Tibial nerve (tissue), 4 donors: ENCODE measurements at places on chromosomes 1 and 21. TPM values are rescaled to one million over a fixed set of nuclear protein-coding genes. Genes with fewer than 3 reads are reported as not detected.

The FNDC10 gene
- total RNA-seq, result 1.7 TPM

The SLC35F3 gene
- total RNA-seq, result not detected

The LRRC47 gene
- total RNA-seq, result 46.3 TPM

The SELL gene
- total RNA-seq, result 5.0 TPM

The LAMC1 gene
- total RNA-seq, result 288 TPM

- no peak overlapping the region for H3K27ac ChIP-seq
- no peak overlapping the region for H3K4me3 ChIP-seq
- H3K36me3 ChIP-seq, result no peaks in the 10 kb centered on the region
- no peak for DNase-seq
These were observed 41.7 kb downstream of the PKP1 start for GRCh38 chr1:201324821-201325677.

GRCh38 chr21:27536319-27536718, 569.4 kb upstream of the ADAMTS5 start:
- H3K4me3 ChIP-seq, result no peak overlapping the region
- H3K4me1 ChIP-seq, result no peaks in the 10 kb centered on the region
- H3K27ac ChIP-seq, result no peak overlapping the region

GRCh38 chr1:167057241-167057688, 32.9 kb downstream of the GPA33 start:
- H3K27me3 ChIP-seq, result no peaks in the 10 kb centered on the region
- H3K4me3 ChIP-seq, result no peak overlapping the region
- DNase-seq, result no peak

- DNase-seq, result no peak
- H3K36me3 ChIP-seq, result no peaks in the 10 kb centered on the region
- H3K4me1 ChIP-seq, result no peaks in the 10 kb centered on the region
- H3K27ac ChIP-seq, result no peak overlapping the region
- no peaks in the 10 kb centered on the region for H3K27me3 ChIP-seq
These were observed 76.7 kb downstream of the GFI1 start for GRCh38 chr1:92409946-92410549.

- DNase-seq, result no peak
- H3K27ac ChIP-seq, result no peak overlapping the region
- H3K27me3 ChIP-seq, result no peaks in the 10 kb centered on the region
These were observed 11.3 kb upstream of the OR2T8 start for GRCh38 chr1:247908766-247909165.

- H3K36me3 ChIP-seq, result no peaks in the 10 kb centered on the region
- no peaks in the 10 kb centered on the region for H3K27me3 ChIP-seq
- no peak overlapping the region for H3K4me3 ChIP-seq
- DNase-seq, result no peak
- no peaks in the 10 kb centered on the region for H3K4me1 ChIP-seq
- peak overlapping the region; percentile 78 for H3K27ac ChIP-seq
These were observed 55.8 kb downstream of the YARS1 start for GRCh38 chr1:32761253-32761877.

GRCh38 chr1:7233646-7234470, 448.6 kb downstream of the CAMTA1 start:
- H3K4me1 ChIP-seq, result no peaks in the 10 kb centered on the region
- no peak overlapping the region for H3K27ac ChIP-seq
- no peaks in the 10 kb centered on the region for H3K36me3 ChIP-seq
- H3K27me3 ChIP-seq, result no peaks in the 10 kb centered on the region
